Femur (tissue), 1 donor: ENCODE measurements at places on chromosomes 16 and 17.

DNA sequence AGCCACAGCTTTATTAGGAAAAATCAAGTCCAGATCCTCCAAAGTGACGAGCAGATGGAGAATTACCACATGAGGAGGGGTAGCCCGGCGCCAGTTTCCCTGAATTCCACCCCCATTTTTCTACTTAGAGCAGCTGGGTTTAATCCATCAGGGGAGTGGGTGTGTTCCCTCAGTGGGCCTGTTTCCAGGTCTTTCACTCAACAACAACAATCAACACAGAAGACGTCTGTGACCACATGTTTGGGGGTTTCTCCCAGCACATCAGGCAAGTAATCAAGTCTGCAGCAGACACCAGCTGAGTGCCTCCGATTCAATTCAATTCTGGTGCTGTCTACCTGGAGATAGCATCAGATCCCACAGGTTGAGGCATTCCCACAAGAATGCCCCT, 6.8 kb downstream of the SLC6A2 start:
- peak; percentile 88 for DNase-seq

DNA sequence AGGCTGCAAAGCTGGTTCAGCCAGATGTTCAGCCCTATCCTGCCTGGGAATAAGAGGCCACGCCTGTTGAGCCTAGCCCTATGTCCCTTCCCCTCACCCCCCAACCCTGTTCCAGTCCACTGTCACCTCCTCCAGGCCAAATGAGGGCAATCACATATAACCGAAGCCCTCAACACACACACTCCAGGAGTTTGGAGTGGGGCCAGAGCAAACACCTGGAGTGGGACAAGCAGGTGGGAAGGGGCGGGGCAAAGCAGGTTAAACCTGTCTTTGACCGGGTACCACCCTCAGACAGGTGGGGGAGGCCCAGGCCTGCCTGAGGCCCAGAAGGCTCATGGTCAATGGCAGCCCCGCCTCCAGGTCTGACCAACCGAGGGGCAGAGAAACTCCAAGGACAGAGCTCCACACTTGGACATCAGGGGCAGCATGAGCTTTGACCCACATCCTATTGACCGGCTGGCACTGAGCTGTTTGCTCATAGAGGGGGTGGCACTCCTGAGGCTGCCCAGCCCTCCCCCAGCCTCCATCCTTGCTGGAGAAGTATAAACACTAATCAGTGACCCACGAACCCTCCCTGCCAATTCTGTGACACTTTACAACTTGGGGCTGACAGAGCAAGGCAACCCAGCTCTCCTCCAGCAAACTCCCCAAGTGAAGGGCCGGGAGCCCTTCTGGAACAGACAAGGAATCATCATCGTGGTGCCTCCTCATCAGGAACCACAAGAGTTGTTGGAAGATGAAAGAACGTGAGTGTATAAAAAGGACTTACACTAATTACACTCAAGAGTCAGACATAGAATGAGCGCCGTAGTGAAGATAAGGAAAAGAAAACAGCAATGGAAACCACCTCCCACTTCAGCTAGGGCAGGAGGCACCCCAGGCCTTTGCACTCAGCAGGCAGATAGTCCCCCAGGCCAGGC, 1.5 kb downstream of the ESRP2 start:
- no peak for DNase-seq

GRCh38 chr16:13864689-13865088, 55.3 kb upstream of the ERCC4 start:
- DNase-seq = no peak

DNA sequence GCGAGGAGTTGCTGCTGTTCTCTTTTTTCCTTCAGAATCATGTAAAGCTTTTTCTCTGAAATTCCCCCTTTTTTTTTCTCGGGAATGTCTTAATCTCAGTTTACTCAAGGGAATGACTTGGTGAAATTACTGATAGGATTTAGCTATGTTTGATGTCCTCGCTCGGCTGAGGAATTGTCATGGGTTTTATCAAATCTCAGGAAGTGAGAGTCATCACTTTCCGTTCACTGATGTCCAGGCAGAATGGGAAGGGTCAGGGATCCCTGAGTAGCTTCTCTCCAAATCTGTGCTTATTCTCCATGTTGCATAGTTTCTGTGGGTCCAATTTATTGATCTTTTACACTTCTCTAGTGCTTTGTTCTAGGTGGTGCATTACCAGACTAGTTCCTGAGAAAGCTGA, 6.3 kb downstream of the IGSF6 start:
- no peak for DNase-seq

DNA sequence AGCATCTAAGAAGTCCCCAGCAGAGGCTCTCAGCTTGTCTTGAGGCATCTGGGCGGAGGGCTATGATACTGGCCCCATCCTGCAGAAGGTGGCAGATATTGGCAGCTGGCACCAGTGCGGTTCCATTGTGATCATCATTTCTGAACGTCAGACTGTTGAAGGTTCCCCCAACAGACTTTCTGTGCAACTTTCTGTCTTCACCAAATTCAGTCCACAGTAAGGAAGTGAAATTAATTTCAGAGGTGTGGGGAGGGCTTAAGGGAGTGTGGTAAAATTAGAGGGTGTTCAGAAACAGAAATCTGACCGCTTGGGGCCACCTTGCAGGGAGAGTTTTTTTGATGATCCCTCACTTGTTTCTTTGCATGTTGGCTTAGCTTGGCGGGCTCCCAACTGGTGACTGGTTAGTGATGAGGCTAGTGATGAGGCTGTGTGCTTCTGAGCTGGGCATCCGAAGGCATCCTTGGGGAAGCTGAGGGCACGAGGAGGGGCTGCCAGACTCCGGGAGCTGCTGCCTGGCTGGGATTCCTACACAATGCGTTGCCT, at the start of gene CIITA:
Gene CIITA, plus strand, starts transcription at position 404 of the 543 bp plus-strand sequence. Its CDS starts 129 bp downstream, at position 533.
- DNase-seq = peak; percentile 72

DNA sequence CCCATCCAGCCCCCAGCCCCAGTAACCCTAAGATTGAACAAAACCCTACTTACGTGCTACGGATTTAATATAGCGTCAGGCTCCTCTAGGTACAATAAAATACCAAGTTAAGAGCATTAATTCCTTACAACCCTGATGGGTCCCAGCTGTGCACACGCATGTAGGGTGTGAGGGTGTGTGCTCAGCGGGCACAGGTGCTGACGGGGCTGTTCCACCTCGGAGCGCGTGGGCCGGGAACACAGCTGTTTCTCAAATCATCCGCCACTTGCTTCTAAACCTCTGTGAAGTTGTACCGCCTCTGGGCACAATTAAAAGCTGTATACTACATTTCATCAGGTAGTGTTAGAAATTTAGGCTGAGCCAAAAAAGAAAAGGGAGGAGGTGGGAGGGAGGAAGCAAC, 478.6 kb downstream of the MAF start:
- DNase-seq = no peak

- no peak for DNase-seq
Measured at GRCh38 chr17:66855204-66855603, 20.3 kb downstream of the CACNG5 start.

DNA sequence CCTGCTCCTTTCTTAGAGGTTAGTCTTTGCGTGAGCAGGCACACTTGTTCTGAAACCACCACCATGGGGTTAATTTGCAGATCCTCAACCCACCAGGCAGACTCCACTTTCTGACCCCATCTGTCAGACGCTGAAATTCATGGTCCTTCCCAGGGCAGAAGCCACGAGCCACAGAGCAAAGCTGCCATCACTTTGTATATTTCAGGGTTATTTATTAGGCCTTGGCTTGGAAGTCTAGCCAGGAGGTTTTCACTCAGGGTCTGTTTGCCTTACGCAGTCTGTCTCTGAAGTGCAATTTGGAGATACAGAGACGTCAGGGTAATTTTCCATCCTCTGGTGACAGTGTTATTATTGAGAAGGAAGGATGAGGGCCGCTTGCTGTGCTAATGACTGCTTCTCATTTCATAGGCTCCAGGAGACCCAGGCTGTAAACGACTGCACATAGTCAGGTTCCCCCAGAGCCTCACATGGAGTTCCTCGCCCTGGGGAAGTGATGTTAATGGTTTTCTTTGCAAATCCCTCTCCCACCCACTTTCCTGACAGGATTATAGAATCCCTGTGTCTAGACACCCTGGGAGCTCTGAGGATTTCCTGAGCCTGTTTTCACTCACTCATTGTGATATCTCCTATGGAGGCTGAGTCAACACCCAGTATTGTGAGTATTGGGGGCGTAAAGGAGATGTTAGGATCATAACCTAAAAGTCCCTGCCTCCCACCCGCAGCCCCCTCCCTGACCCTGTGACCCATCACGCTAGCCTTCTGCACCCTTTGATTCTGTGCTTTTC, 269.0 kb downstream of the ABCC12 start:
- no peak for DNase-seq

- DNase-seq = peak; percentile 73
Measured at GRCh38 chr17:17780922-17781590, 55.7 kb downstream of the SREBF1 start.

GRCh38 chr16:48287239-48287638, 39.9 kb upstream of the ABCC11 start:
- no peak for DNase-seq

GRCh38 chr17:48541577-48542113, 3.3 kb downstream of the HOXB2 start:
- DNase-seq = peak; percentile 84

- no peak for DNase-seq
Measured at GRCh38 chr17:57002904-57003303, 25.0 kb downstream of the SCPEP1 start.

- DNase-seq = no peak
Measured at GRCh38 chr17:17868641-17869522, 32.1 kb upstream of the SREBF1 start.

DNA sequence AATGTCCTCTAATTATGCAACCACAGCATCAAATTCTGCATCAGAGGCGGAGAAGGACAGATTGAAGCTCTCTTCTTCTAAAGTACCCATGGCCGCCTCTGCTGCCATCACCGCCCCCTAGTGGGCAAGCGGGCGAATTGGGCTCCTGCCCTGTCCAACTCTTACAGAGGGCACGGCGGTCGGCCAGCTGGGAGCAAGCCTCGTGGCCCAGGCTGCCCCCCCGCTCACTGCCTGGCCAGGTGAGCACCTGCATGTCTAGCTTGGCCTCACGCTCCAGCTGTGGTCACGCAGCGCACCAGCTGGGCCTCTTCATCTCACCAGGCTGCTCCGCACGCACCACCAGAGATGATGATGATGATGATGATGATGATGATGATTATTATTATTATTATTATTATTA, 146.1 kb upstream of the TOM1L1 start:
- DNase-seq = no peak

- no peak for DNase-seq
Measured at GRCh38 chr17:4135489-4135888, 7.3 kb downstream of the ZZEF1 start.

- no peak for DNase-seq
Measured at GRCh38 chr17:282000-282911, 70.4 kb downstream of the RPH3AL start.

DNA sequence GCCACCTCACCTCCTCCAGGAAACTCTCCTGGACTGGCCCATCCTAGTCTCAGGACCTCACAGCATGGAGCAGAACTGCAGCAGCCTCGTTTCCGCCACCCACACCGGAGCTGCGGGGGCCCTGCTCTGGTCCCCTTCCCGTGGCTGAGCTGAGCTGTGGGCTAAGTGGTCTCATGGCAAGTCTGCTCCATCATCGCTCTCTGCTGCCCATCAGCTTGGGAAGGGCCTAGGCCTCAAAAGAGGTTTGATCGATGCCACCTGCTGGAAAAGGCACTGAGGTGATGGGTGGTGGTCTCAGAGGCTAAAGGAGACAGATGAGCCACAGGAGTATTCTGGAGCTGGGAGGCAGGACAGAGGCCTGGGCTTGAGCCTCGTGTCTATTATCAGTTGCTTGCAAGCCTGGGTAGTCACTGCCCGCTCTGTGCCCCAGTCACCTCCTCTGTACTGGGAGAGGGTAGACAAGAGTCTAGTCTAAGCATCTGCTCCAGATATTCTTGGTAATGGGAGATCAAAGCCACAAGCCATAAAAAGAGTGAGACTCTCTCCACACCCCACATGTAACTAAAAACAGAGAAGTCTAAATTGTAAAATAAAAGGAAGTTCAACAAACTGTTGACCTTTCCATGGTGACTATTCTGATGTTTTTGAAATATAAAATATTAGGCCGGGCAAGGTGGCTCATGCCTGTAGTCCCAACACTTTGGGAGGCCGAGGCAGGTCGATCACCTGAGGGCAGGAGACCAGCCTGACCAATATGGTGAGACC, 1.6 kb downstream of the ITGAE start:
- no peak for DNase-seq

- no peak for DNase-seq
Measured at GRCh38 chr16:54821731-54822130, 108.9 kb upstream of the IRX5 start.

DNA sequence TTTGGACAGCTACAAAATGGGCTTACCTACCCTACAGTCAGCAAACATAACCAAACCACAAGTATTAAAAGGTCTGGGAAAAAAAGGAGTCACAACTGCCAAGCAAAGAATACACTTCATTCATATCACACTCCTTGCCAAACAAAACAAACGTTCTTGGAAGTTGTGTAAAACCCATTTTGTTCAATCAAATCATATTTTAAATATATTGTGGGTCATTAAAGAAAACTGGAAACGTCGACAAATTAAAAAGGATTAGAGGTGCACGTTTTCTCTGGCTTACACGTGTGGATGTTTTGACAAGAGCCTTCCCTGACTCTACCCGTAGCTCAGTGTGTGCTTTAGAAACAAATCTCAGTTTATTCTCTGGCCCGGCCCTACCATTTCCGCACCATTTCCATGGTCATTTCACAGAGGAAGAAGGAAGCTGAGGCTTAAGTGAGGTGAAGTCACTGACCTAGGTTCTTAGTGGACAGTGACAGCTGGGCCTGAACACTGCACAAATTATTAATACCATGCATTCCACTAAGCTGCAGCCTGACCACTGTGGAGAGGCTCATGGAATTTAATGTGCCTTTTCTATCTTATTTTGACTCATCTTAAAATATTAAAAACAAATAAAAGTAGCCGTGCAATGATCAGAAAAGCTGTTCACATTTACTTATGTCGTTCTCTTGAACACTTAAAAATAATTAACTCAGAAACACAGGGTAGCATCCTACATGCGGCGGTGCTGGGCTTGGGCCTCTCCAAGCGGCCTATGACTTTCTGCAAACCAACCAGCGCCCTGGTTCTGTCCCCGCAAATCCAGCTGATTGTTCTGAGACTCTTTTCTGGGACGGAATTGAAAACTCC, 968 bp downstream of the CEP112 start:
- peak; percentile 33 for DNase-seq

- DNase-seq = no peak
Measured at GRCh38 chr17:75490953-75491649, 24.2 kb downstream of the CASKIN2 start.

DNA sequence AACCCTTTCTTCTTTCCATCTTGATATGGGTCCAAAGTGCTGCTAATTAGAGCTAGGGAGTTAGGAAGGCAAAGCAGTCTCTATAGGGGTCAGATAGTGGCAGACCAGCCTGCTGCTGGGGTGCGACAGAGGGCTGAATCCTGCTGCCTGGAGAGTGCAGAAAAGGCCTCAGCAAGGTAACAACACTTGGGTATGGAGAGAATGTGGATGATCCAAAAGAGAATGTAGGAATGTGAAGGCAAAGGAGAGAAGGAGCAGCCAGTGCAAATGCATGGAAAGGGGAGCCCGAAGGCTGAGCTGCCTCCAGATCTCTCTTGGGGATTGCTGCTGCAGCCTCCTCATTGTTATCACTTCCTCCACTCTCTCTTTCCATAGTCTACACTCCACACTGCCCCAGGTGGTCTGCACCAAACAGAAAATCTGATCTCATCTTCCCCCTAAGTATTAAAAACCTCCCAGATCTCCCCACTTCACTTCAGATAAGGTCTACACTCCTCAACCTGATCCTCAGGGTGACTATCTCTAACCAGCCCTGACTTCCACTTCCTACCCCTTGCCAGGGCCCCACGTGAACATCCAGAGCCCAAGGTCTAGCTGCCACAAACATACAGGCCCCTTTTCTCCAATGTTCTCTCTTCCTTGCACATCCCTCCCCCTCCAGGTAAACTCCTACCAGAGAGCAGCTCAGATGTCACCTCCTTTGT, 28.8 kb downstream of the TOM1L2 start:
- DNase-seq = no peak
